NCI-H524 (cell line): ENCODE measurements at places on chromosomes 6 and 20.

DNA sequence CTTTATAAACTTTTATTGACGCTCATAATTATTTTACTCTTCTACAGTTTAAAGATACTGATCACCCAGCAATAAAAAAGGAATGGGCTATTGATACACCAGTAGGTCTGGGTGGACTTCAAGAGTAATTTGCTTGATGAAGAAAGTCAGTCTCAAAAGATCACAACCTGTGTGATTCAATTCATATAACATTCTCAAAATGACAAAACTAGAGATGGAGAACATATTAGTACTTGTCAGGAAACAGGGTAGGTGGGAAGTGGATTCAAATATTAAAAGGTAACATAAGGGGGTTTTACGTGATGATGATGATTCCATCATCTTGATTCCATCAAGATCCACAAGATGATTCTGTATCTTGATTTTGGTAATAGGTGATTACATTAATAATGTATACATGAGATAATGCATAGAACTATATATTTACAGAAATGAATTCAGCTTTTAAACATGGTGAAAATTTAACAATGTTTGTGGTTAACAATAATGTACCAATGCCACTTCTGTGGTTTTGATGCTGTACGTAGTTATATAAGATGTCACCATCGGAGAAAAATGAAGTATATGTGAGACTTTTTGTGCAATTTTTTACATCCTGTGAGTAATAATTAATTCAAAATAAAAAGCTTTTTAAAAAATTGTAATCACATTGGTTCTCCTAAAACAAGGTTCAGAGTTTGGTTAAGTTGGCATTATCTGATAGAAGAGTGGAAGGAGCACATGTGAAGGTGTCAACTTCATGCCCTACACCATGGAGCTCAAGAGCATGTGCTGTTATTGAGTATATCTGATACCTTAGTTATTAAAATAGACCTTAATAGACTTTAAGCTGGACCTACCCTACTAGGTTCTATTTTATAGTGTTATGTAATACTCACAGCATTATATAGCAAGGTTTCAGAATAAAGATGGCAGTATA is 66.3 kb upstream of the DYNLRB1 start:
- DNase-seq = no peak

DNA sequence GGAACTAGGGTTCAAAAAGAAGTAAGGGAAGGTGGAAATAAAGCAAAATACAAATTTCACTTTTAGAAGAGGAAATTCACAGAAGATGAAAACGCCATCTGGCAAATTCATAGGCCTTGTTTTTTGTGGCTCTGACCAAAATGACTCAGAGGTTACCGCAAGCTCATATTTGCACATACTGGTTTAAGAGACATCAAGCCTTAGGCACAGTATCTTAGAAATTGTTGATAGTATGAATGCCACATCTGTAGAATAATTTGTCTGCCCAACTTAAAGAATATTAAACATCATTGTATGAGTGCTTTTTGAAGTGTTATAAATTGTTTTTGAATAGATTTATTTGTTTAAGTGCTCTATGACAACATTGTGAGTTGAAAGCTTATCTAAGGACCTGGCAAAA is 10.6 kb downstream of the TAAR1 start:
- DNase-seq = no peak

DNA sequence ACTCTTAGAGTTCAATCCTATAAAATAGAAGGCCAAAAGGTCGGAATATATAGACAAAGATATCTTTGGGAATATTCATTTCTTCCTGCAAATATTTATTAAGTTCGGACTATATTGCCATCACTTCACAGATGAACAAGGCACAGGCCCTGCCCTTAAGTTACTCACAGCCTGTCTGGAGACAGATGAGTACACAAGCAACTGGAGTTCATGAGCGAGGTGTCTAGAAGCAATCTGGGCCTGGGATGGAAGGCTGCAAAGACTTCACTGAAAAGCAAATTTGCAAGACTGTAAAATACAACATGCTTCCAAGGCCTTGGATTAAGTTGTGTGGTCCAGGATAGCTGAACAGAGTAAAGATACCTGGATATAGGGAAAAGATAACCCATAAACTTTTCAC is 56.7 kb upstream of the CEP85L start:
- no peak for DNase-seq

DNA sequence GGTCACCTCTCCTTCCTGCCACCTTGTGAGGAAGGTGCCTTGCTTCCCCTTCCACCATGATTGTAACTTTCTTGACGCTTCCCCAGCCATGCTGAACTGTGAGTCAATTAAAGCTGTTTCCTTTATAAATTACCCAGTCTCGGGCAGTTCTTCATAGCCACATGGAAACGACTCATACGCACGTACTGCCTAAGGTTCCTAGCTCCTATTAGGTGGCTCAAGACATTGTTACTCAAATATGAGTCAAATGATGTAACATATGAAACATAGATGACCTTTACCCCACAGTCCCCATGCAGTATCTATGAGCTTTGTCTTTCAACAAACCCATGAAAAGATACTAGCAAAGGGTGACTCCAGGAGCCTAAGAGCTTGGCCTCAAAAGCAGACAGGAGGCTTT is 98.3 kb downstream of the SIM1 start:
- DNase-seq = no peak

DNA sequence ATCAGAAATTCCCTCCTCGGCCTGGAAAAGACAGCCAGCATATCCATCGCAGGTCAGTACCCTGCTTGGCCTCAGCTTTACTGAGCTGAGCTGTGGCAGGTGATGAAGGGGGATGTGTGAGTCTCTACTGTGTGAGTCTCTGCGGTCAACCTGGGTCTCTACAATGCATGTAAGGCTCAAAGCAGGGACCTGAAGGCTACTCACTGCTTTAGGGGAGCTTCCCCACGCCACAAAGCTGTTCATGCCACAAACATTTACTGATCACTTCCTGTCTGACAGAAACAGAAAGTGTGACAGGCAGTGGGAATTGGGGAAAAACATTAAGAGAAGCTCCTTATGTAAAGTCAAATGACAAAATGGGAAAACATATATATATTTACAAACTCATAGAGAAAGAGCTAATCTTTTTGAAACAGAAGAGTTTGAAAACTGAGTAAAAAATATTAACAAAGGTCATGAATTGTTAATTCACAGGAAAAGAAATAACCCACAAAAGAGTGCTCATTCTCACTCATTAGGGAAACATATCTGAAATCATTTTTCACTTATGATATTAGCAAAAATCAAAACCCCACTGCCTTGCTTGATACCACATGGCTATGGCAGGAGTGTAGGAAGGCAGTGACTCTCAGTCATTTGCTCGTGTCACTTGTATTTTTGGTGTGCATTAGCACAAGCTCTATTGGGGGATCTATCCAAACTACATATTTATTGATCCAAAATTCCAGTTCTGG is 5.8 kb downstream of the BTN3A3 start:
- no peak for DNase-seq

- DNase-seq = no peak
These were observed 179.5 kb upstream of the AKAP12 start for GRCh38 chr6:151060096-151060765.

- peak; percentile 36 for DNase-seq
These were observed 131.0 kb upstream of the BMP2 start for GRCh38 chr20:6636209-6637159.

DNA sequence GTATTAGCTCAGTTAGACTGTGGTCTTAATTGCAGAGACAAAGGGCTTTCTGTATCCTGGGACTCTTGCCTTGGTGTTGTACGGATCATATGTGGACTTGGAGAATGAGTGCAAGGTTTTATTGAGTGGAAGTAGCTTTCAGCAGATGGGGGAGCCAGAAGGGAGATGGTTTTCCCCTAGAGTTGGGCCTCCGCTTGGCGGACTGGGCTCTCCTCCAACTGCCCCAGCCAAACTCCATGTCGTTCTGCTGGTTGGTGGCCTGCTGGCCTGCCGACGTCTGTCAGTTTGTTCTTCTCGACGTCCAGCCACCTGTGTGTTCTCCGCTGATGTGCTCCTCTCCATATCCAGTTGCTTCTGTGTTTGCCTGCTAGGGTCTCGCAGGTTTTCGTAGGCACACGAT is 189.5 kb upstream of the FLRT3 start:
- DNase-seq = no peak

- DNase-seq = no peak
These were observed 126.6 kb downstream of the ADAT2 start for GRCh38 chr6:143323729-143324470.

GRCh38 chr6:113732384-113732966 is 124.7 kb upstream of the MARCKS start:
- DNase-seq = peak; percentile 94

GRCh38 chr6:136803608-136804007 is 11.3 kb upstream of the MAP3K5 start:
- DNase-seq = no peak

GRCh38 chr20:59351157-59352040 is 51.0 kb downstream of the EDN3 start:
- DNase-seq = no peak

DNA sequence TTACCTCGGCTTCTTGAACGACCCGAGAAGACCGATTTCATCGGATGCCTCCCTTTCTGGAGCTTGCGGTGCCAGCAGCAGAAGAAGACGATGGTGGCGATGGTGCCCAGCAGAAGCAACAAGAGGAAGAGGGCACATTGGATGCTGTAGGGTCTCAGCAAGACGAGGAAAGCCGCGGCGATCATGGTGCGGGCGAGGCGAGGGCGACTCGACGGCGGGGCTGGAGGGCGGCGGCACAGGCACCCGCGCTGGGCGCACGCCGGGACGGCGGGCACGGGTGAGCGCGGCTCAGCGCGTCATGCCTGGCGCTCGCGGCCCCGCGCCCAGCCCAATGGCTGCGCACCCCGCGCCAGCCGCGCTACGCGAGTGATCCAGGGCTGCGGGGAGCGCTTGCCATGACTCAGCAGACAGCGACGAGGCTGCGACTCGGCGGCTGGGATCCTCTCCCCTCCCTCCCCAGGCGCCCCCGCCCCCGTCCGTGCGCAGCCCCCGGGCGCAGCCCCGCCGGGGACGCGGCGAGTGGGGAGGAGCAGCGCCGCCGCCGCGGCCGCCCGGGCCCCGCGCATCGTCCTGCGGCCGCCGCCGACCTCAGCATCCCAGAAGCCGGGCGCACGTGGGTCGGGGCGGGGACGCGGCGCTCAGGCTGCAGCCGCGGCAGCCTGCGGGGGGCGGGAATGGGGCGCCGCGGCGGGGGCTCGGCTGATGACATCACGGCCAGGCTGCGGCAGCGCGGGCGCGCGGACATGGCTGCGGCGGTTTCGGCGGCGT is at the start of gene BEND6:
Gene BEND6, plus strand, starts transcription at position 705 of the 768 bp plus-strand sequence. CDS start 26,704 bp downstream, outside the sequence.
- peak; percentile 68 for DNase-seq

- DNase-seq = no peak
These were observed 91.6 kb downstream of the RTN4IP1 start for GRCh38 chr6:106537662-106538061.

DNA sequence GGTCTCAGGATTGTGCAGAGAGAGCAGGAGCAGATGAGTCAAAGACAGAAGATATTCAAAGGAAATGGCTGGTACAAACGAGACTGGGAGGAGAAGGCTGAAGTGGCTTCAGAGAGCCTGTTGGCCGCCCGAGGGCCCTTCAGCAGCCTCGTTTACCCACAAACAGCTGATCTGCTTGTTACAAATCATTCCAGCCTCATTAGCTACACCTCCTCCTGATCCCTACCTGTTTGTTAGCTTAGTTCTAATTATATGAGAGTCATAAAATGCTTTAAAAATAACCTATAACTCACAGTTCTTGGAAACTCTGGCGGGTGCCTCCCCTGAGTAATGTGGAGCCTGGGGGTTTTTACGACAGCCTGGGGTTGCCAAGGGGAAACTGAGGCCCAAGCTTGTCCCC is 12.6 kb downstream of the GLP1R start:
- no peak for DNase-seq

DNA sequence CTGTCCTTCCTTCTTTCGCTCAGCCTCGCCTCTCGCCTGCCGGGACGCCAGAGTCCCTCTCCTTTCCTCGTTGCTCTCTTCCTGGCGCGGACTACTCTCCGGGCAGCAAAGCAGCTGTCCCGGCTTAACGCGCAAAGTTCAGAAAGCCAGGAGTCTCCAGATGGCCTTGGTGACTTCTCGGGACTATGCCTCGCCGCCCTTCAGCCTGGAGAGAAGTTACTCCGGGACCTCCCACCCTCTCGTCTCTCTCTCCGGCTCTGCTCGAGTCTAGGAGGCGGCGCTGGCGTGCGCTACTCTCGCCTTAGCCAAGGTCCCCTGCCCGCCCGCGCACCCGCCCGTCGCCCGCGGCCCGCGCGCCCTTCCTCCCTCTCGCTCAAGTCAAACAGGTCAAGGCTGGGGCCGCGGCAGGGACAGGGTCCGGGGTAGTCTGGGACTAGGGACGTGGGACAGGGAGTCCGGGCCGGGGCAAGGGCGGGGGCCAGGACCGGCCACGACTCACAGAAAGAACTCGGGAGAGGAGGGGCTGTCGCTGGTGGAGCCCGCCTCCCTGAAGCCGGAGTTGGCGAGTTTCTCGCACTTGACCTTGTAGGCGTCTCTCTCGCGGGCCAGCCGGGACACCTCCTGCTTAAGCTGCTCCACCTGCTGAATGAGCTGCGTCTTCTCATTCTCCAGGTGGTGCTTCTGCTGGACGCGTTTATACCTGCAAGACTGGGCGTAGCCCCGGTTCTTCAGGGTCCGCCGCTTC is 1.5 kb downstream of the MAFB start:
- peak; percentile 71 for DNase-seq

- no peak for DNase-seq
These were observed 266.8 kb downstream of the CD83 start for GRCh38 chr6:14384175-14384949.

DNA sequence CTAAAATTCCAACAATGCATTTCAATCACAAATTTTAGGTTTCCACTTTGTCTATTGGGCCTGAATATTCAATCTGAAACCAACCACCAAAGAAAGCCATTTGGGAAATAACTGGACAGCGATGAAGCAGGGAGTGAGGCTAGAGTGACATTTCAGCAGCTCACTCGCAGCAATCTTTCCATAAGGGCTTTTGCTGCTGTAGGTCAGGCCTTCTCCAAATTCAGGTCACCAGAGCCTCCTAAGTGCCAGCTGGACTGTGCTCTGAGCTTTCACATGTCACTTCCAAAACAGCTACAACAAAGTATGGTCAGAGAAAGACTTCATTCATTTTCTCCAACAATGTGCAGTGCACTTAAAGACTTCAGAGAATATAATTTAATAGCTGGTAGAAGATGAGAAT is 194.8 kb downstream of the FRK start:
- DNase-seq = no peak

- DNase-seq = no peak
These were observed 24.0 kb downstream of the HBS1L start for GRCh38 chr6:135030532-135031178.

GRCh38 chr6:156720691-156721685 is 56.2 kb upstream of the ARID1B start:
- DNase-seq = no peak

DNA sequence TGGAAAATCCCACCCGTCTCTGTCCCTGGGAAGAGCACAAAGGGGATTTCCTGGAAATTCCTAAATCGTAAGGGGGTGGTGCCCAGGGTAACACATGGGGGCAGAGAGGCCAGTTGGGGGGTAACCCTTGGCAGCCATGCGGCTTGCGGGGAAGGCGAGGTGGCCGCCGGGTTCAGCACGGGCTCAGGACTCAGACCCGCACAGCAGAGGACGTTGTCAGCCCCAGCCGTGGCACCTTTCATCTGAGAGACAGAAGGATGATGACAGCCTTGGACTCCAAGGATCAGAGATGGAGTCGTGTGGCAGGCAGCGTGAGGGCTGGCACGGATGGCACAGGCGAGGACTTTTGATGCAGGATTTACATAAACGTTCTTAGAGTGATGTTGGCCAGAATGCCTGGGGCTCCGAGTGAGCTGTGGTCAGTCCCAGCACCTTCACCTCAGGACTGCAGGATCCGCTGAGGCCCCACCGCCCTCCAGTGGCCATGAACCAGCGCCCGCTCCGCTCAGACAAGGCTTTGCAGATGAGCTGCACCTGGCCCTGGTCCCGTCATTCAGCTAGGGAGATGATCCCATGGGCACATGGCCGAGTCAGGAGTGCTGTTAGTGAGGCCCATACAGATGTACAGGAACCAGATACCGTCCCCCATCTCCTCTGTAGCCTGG is 190.3 kb downstream of the TAF4 start:
- DNase-seq = no peak
